ENCODE measurements at places on chromosomes 7 and 10. TPM values are rescaled to one million over a fixed set of nuclear protein-coding genes. Genes with fewer than 3 reads are reported as not detected.

DNA sequence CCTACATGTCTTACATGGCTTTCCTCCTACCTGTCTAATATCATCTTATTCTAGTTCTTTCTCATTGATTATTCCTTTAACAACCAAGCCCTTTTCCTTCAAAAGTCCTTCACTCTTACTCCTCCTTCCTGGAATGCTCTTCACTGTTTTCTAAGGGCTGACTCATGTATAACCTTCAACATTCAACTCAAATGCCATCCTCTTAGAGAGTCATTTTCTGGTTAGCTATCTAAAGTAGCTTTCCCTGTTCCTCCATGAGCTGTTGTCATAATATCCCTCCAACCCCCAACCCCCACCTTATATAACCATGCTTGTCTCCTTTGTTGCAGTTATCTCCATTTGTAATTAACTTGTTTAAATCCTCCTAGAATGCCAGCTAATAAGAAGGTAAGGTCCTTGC, 286.8 kb downstream of the ADK start:
- no peak for DNase-seq
- H3K4me3 ChIP-seq, result no peak overlapping the region
- H3K4me1 ChIP-seq, result peaks cover 26% of the 10 kb centered on the region
- no peak overlapping the region for H3K27ac ChIP-seq
- no peaks in the 10 kb centered on the region for H3K27me3 ChIP-seq

Gene PODXL
- total RNA-seq, result 15.5 TPM

GRCh38 chr7:112009081-112009480, 197.1 kb downstream of the DOCK4 start:
- DNase-seq, result no peak
- H3K27ac ChIP-seq, result no peak overlapping the region
- no peaks in the 10 kb centered on the region for H3K36me3 ChIP-seq
- H3K4me3 ChIP-seq, result no peak overlapping the region

- peaks cover 3% of the 10 kb centered on the region for H3K36me3 ChIP-seq
- no peak overlapping the region for H3K27ac ChIP-seq
- H3K4me1 ChIP-seq, result no peaks in the 10 kb centered on the region
- H3K4me3 ChIP-seq, result no peak overlapping the region
- no peak for DNase-seq
- H3K27me3 ChIP-seq, result no peaks in the 10 kb centered on the region
Measured at GRCh38 chr10:112159469-112159868, 24.1 kb downstream of the GPAM start.

DNA sequence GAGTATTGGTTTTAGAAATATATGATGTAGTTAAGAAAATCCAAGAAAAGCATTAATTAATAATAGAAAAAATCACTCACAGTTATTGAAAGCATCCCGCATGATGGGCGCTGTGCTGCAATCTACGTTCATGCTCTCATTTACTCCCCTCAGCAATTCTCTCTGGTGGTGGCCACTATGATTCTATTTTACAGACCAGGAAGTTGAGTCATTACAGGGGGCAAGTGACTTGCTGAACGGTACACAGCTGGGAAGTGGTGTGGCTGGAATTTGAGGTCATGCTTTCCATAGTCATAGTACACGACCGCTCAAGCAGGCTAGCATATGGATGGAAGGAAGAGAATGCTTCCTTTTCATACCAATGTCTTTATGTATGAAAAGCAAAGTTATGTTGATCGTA, 117.4 kb downstream of the TES start:
- H3K36me3 ChIP-seq, result no peaks in the 10 kb centered on the region
- no peaks in the 10 kb centered on the region for H3K27me3 ChIP-seq
- no peak overlapping the region for H3K27ac ChIP-seq
- no peak overlapping the region for H3K4me3 ChIP-seq
- H3K4me1 ChIP-seq, result peaks cover 12% of the 10 kb centered on the region

Gene SLC18A2
- not detected for total RNA-seq

Gene SAMD9
- 74.8 TPM for total RNA-seq

Data from Calu3 (cell line).